D341Med (cell line): ENCODE measurements at places on chromosomes 5 and 9.
A peak's percentile ranks its signal among the peaks of the same experiment; 100 is the strongest.

DNA sequence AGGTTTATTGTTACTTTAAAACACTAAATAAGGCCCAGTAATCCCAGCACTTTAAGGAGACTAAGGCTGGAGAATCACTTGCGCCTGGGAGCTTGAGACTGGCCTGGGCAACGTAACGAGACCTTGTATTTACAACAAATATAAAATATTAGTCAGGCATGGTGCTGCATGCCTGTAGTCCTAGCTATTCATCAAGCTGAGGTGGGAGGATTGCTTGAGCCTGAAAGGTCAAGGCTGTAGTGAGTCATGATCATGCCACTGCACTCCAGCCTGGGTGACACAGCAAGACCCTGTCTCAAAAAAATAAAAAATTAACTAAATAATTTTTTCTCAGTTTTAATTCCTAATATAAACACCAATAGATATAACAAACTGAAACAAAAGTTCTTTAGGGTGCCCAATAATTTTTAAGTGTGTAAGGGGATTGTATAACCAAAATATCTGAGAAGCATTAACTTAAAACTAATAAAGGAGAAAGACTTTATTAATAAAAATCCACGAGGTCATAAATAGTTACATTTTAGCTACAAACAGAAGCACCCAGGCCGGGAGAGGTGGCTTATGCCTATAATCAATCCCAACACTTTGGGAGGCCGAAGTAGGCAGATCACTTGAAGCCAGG, 32.7 kb downstream of the FAM13B start:
- no peak for DNase-seq

- DNase-seq, result peak; percentile 49
These were observed 7.9 kb downstream of the GABRP start for GRCh38 chr5:170791325-170791954.

DNA sequence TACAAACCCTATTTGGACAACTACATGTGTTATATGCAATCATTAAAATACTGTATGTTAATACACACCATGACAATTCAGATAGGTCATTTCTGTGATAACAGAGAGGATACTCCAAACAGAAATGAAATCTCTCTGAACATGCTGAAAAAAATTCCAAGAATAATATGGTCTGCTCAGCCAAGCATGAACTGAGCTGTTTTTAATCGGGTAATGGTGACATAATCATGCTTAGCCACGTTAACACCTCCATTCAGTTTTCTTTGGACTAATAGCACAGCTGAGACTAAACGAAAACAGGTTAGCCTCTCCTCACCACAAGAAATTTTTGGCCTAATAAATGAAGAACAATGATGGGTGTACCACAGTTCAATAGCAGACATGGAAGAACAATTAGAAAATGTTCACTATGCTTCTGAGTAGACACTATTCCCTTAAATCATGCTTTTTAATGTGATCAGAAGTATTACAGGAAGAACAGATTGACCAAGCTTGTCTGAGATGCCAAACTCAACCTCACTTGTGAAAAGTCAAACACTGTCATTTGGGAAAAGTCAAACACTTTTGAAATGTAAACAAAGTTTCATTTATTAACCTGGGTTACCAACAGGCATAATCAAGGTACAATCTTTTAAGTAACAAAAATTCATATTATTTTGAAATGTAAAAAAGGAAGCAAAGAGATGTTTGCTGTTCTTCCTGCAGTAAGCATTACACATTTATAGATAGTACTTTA, 19.4 kb downstream of the RAB14 start:
- peak; percentile 45 for DNase-seq

- DNase-seq, result peak; percentile 24
These were observed 144.9 kb downstream of the BARX1 start for GRCh38 chr9:93810028-93810971.

GRCh38 chr5:176823869-176824412, 13.6 kb downstream of the UNC5A start:
- no peak for DNase-seq

DNA sequence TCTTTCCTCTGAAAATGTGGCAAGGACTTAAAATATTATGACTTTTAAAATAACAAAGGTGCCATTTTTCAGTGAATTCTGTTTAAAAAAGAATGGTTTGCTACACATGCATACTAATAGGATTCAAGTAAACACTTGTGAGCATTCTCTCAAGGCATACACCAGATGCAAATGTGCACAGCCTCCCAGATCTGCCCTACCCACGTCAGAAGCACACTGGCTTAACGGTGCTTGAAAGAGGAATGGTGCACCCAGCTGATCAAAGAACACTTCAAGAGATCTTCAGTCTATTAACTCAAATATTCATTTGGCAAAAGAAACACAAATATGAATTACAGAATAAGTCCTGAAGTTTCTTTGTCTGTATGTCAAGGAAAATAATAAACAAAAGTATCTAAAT, 15.8 kb downstream of the GABRB2 start:
- no peak for DNase-seq
